NCI-H2029 treated with DMSO at 0.1 percent for 48 hours (cell line): ENCODE measurements at places on chromosomes 1 and 21.

GRCh38 chr1:216815260-216816131, 92.3 kb upstream of the ESRRG start:
- DNase-seq: peak; percentile 64

DNA sequence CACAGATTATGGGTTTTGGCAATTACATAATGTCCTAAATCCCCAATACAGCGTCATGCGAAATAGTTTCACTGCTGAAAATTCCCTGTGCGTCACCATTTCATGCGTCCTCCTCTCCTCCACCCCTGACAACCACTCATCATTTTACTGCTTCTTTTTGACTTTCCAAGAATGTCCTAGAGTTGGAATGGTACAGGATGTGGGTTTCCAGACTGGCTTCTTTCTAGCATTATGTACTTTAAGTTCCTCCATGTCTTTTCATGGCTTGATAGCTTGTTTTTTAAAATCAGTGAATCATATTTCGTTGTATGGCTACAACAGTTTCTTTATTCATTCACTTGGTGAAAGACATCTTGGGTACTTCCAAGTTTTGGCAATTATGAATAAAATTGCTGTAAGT, 7.4 kb downstream of the NBPF3 start:
- no peak for DNase-seq

- no peak for DNase-seq
Observed at GRCh38 chr21:7917729-7918128, 2603.7 kb upstream of the TPTE start.

- no peak for DNase-seq
Observed at GRCh38 chr1:101101360-101101759, 75.8 kb upstream of the DPH5 start.

DNA sequence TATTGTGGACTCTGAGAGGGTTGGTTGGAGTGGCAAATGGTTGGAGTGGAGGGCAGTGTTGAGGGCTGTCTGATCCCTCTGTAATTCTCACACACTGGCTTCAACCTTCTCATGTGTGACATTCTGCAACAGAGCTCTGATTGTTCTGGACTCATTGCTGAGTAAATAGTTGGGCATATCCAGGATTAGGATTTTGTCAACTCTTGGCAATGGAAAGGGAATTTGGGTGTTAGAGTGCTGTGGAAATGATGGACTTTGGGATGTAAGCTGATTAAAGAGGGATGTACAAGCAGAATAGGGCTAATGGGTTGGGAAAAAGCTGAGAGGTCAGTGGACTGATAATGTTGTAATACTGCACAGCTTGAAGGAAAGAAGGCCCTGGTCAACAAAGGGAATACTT, 16.5 kb downstream of the TLCD4 start:
- no peak for DNase-seq

GRCh38 chr1:107433635-107434360, 293.0 kb downstream of the NTNG1 start:
- no peak for DNase-seq

- no peak for DNase-seq
Observed at GRCh38 chr1:31574749-31575368, 1.5 kb upstream of the TINAGL1 start.

DNA sequence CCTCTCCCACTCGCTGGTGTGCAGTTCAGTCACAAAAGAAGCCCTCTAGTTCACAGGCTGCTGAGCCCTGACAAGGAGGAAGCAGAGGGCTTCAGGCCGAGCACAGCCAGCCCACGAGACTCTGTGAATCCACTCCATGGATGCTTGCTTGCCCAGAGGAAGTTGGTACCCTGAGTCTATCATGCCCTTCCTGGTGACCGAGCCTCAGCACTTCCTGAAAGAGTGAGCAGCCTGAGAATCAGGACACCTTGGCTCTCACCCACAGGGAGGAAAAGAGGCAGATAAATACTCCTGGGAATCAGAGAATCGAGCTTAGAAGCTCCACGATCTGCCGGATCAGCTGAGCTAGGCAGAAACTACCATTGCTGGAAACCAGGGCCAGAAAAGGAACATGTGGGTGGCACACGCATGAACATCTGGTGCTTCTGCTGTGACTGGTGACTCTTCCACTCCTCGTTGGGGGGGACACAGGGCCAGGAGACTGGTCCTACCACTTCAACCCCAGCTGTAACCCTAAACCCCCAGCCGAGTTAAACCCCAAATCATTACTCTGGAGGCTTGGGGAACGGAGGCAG, 376.3 kb upstream of the CAMK1G start:
- DNase-seq: no peak

GRCh38 chr1:25150985-25151495, 81.3 kb downstream of the SYF2 start:
- no peak for DNase-seq

GRCh38 chr1:56146449-56146848, 432.9 kb downstream of the PLPP3 start:
- DNase-seq: peak; percentile 34

DNA sequence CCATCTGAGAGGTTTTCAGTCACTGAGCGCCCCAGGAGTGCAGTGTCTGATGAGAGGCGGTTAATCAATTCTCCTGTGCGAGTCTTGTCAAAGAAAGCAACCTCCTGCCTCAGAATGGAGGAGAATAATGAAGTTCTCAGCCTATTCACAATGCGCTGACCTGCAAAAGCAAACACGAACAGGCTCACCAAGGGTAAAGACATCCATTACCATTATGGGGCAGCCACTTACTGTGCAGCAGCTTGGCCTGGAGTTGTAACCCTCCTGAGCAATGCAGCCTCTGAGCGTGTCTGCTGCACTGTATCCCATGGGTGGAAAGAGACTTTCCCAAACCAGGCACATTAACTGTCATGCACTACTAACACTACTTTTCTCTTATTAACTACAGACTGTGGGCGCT, 11.0 kb downstream of the ABCB10 start:
- no peak for DNase-seq

DNA sequence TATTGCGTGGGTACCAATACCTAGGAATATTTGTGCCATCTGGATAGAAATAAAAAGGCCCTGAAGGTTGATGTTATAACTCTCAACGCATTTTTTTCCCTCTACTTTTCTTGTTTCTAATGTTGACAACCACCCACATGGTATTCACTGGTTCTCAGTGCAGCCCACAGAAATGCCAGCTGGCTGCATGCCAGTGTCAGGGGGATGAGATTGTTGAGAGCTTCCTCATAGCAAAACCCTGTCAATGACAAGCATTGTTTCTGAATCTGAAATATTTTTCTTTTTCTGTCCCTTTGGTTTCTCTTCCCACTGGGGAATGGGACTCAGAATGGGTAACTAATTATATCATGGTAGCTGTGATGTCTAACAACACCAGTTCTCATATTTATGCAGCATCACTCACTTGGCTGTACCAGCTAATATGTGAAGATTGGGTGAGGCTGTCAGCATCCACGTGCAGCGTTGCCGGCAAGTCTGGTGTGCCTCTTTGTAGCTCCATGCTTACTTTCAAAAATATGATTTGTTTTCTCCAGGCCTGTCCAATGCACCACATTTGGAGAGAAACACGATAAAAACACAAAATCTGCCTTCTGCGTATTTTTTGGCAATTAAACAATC, 284.6 kb downstream of the PTBP2 start:
- DNase-seq: no peak

DNA sequence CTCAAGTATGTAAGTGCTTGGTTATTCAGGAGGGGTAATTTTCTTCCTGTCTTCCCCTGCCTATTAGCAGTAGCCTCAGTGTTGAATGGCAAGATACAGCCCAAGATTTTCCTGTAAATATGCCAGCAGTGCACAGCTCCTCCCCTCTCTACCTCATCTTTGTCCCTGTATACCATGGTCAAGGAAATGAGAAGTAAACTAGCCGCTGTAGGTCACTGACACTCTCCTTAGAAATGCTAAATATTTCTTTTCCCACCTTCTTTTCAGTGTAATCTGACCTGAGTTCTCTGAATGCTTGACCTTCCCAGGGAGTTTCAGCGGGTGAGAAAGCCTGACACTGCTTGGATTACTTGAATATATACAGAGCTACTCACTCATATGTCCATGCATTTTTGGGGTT, 84.1 kb upstream of the ZNF326 start:
- DNase-seq: no peak

DNA sequence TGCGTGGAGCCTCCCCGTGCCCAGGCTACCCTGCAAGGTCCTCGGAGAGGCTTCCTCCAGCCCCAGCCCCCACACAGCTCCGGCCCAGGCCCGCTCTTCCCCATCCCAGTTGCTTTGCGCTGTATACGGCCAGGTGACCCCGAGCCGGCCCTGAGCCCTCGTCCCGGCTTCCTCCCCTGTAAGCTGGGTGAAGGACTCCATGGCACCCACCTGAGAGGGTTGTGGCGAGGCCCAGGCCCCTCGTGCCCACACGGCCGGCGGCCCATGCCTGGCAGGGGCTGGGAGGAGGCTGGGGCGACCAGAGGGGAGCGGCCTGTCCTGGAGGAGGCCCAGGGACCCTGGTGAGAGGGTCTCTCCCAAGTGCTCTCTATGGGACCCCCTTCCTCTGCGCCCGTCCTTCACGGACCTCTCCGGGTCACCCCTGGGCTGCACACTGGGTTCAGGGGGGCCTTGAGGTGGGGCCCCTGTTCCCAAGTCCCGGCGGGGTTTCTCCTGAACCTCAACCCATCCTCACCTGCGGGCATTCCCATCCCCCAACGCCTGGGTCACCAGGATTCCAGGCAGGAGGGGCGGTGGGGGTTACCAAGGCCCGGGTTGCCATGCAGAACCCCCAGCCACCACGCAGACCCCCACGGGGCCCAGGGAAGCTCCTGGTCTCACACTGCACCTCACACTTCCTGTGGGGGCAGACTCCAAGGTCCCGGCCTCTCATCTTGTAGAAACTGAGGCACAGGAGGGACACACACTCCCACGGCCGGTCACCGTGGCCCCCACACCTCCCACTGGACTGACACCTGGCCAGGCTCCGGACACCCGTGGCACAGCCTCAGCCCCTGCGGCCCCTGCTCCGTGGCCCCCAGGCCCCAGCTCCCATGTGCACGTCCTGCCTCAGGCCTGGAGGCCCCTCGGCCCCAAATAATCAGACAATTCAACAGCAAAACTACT, 25.2 kb downstream of the COL6A1 start:
- DNase-seq: no peak

DNA sequence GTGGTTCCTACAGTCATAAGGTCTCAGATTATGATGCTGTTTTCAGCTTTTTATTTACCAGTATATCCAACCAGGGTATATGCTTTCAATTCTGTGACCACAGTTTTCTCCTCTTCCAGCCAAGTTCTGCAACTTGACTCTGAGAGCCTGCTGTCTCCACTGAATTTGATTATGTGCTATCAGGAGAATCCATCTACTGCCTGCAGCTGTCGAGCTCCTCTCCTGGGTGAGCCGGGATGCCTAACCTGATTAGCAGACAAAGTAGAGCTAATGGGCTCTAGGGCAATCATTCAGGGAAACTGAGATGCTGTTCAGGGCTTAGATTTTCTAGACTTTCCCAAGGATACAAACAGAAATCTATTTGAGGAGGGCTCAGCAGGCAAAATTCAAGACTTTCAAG, 271.5 kb upstream of the BEND5 start:
- no peak for DNase-seq
